ENCODE measurements at places on chromosomes 5 and 9.
A peak's percentile ranks its signal among the peaks of the same experiment; 100 is the strongest.

- no peak for DNase-seq
Measured at GRCh38 chr5:38825494-38825893, 20.3 kb upstream of the OSMR start.

DNA sequence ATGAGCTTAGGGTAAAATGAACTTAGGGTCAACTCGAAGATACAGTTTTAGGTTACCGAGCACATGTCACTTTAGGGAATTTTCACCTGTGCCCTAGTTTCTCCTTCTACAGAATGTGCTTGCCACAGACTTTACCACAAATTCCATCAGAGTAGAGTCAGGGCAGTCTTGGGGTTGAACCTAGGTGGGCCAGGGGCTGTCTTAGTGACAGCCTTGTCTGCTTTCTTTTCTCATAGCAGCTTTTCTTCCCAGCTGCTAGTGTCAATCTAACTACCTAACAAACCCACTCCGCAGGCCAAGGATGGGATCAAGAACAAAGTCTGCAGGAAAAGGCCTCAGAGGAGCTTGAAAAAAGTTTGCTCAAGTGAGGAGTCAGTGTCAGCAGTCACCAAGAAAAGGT is 458.1 kb upstream of the CDH18 start:
- no peak for DNase-seq

GRCh38 chr5:82164176-82164976 is 113.8 kb downstream of the RPS23 start:
- DNase-seq, result no peak

GRCh38 chr5:135266303-135266635 is 132.8 kb downstream of the MACROH2A1 start:
- DNase-seq, result peak; percentile 70

- no peak for DNase-seq
Measured at GRCh38 chr5:166267907-166268306, 2023.5 kb upstream of the WWC1 start.

DNA sequence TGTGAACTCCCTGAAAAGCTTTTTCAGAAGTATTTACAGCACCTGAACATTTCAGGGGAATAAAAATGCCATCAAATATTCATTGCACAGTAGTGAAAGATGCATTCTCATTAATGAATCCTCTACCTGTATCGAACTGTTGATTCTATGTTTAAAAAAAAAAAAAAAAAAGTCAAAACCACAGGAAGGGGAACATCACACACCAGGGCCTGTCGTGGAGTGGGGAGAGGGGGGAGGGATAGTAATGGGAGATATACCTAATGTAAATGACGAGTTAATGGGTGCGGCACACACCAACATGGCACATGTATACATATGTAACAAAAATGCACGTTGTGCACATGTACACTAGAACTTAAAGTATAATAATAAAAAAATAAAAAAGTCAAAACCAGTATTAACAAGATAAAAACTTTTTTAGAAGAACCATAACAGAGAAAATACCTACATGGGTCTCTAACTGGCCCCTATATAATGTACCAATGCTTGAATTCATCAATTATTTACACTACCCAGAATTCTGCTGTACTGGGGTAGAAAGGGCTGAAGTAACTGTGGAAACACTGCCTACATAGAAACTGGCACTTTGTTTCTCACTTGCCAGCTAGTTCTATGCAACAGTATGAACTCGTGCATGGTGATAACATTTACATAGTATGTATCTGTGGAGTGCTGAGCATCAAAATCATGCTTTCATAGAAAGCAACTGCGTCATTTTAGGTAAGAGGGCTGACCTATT is 48.9 kb downstream of the GNAQ start:
- DNase-seq, result no peak

- no peak for DNase-seq
Measured at GRCh38 chr5:148922606-148923005, 96.2 kb downstream of the ADRB2 start.

DNA sequence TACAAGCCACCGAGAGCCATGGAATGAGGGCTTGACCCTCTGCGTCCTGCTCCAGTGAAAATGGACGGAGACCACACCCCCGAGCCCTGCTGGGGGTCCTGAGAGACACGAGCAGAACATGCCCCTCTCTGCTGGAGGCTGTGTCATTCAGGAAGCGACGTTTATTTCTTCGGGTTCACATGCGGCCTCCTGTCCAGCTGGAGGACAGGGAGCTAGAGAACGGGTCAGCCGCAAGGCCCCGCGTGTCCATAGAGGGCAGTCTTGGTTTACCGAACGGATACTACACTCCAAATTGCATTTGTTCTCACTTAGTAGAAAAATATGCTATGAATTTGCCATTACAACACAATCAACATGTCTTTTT is 36.1 kb downstream of the MRPL36 start:
- peak; percentile 66 for DNase-seq

- no peak for DNase-seq
Measured at GRCh38 chr9:109974143-109974917, 194.3 kb downstream of the PALM2AKAP2 start.

DNA sequence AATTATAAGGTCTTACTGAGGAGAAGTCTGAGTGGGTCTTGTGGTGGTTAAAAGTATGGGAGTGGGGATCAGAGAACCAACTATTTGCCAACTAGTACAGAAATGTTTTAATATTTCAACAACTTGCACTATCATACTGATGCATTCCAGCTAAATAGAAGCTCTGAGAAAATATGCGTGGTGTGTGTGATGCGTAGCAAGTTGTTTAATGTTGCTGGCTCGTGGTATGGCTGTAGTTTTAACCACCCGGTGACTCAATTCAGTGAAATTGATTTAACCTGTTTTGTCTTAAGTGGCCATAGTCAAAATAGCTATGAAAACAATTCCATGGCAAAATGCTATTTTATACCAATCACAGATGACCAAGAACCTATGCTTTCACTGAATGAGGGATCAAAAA is 176.5 kb upstream of the SLC24A2 start:
- no peak for DNase-seq

DNA sequence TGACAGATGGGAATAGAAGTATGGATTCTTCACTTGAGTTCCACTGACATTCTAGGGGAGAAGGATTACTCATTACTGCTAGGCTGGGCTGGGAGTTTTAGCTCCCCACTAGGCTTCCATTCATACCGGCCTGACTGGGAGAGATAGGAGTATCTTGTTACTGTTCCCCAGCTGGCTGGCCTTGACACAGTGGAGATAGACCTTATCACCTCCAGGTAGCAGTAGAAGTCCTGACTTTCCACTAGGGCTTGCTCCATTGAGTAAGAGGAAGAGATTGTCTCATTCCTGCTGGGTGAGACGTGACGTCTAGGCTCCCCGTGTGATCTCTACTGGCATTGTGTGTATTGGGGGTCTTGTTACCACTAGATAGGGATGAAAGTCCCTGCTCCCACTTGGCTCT is 156.4 kb downstream of the CACNA1B start:
- no peak for DNase-seq

GRCh38 chr5:110588286-110588980 is 138.0 kb downstream of the TMEM232 start:
- no peak for DNase-seq

- no peak for DNase-seq
Measured at GRCh38 chr5:173743641-173744343, 127.3 kb upstream of the BOD1 start.

DNA sequence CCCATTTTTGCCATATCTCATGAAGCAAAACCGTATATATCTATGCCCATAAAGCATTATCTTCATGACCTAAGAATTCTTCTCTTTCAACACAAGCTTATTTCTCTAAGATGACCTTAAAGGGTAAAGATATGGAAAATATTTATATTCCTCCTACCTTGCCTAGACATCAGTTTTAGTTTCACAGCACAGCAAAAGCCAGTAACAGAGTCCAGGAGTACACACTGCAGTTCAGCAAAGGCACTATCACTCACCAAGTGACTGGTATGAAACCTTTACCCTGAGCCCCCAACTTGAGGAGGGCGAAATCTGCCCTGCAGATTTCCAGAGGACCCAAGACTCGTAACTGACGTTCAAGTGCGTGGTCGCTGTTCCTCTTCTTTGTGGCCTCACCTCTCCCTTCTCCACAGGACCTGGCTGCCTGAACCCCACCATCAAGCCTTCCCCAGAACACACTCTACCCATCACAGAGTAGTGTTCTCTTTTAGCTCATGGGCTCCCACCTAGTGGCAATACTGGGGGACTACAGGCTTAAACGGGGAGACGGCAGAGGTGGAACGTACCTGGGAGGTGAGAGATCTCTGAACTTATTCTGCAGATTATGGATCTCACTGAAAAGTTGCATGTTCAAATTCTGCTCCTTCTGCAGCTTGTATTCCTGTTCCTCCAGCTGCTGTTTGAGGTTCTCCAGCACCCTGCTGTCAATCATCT is 141.0 kb downstream of the CDK5RAP2 start:
- peak; percentile 11 for DNase-seq

DNA sequence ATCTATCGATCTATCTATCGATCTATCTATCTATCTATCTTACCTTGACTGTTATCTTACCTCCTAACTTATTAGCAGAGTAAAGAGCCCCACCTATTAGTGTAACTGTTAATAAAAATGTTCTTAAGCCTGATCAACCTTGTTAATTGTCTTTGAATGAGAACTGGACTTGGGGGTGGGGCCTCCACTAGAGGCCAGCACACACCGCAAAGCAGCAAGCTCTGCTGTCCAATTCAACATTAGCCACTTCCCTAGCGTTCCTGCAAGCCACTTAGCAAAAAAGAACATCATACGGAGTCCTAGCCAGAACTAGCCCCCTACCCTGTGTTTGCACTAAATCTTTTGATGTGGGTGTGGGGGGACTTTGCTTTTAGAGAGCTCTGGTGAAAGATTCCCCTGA is 515.8 kb downstream of the KDM4C start:
- peak; percentile 7 for DNase-seq

DNA sequence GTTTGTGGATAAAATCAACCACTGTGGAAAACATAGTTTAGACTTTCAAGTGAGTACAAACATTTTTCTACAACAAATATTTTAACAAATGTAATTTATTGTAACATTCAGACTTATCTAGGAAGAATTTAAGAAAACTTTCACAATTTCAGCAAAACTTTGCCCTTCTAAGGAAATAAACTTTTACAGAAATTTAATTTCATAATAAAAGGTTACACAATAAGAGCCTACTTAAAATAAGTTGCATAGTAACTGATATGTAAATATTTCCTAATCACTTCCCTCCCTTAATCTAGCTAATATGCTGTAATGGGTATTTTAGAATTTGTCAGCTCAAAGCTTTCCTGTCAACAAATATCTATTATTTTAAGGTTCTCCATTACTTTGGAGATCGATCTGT is 1899.9 kb downstream of the MAT2B start:
- no peak for DNase-seq

- DNase-seq, result no peak
Measured at GRCh38 chr5:146717951-146718350, 160.6 kb downstream of the PPP2R2B start.

GRCh38 chr5:141669520-141669919 is 12.5 kb downstream of the ARAP3 start:
- DNase-seq, result no peak

GRCh38 chr5:111379391-111379816 is 132.9 kb downstream of the STARD4 start:
- DNase-seq, result no peak

DNA sequence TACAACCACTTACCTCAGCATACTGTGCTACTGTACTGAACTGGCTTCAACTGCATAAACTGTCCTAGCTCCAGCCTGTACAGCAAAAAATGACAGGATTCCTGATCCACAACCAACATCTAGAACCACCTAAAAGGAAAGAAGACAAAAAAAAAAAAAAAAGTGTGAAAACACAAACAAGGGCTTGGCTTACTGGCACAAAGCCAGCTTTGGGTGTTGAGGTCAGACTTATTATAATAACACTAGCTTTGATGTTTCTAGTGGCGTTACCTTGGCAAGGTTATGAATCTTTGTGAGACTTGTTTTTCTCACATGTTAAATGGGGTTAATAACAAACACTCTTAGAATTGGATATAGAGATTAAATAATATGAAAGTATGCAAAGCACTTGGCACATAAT is 148.5 kb upstream of the PUM3 start:
- DNase-seq, result peak; percentile 70

DNA sequence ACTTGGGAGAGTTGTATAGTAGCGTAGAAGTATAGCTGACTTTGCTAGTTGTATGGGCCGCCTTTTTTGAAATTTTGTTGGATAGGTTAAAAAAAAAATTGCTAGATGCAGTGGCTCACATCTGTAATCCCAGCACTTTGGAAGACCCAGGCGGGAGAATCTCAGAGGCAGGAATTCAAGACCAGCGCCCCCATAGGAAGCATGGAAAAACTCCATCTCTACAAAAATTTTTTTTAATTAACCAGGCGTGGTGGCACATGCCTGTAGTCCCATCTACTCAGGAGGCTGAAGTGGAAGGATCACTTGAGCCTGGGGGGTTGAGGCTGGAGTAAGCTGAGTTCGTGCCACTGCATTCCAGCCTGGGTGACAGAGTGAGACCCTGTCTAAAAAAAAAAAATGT is 59.2 kb downstream of the SMC5 start:
- DNase-seq, result no peak

DNA sequence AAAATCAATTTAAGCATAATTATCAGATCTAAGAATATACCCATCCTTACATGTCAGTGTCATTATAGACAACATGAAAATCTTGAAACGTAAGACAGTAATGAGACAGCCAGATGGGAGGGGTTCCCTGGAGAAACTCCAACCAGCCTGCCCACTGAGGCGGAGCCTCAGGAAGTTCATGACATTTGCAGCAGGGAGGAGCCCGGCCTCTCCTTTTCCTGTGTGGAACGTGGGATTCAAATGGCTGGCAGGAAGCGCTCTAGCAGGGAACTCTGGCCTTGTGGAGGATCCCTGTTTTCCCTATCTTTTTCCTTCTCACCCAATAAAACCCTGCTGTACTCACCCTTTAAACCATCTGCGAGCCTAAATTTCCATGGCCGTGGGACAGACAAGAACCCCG is 176.6 kb upstream of the KCNN2 start:
- DNase-seq, result no peak

DNA sequence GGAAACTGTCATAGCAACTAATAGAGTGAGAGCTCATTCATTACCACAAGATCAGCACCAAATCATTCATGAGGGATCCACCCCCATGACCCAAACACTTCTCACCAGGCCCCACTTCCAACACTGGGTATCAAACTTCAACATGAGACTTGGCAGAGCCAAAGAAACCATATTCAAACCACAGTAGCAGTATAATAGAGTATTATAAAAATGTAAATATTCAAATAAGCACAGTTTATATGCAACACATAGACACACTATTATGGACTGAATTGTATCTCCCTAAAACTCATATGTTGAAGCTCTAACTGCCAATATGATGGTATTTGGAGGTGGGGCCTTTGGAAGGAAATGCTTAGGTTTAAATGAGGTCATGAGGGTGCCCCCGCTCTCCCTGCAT is 240.5 kb downstream of the CWC27 start:
- no peak for DNase-seq

DNA sequence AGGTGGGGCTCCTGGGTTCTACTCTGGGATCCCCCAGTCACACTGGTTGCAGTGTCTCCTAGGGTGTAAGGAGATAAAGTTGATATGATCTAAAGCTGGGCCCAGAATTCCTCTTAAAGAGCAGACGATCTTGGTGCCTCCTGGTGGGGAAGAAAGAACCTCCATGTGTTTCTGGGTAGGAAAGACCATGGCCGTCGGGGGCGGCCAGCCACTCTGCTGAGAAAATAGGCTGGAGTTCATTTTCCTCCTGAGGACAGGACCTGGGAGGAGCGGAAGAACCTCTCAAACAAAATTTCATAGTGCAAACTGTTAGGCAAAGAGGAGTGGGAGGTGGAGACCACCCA is 163.8 kb upstream of the TBC1D2 start:
- DNase-seq, result no peak

- DNase-seq, result no peak
Measured at GRCh38 chr5:122183098-122183787, 53.9 kb downstream of the ZNF474 start.
